ENCODE measurements at places on chromosomes 2 and 18.

DNA sequence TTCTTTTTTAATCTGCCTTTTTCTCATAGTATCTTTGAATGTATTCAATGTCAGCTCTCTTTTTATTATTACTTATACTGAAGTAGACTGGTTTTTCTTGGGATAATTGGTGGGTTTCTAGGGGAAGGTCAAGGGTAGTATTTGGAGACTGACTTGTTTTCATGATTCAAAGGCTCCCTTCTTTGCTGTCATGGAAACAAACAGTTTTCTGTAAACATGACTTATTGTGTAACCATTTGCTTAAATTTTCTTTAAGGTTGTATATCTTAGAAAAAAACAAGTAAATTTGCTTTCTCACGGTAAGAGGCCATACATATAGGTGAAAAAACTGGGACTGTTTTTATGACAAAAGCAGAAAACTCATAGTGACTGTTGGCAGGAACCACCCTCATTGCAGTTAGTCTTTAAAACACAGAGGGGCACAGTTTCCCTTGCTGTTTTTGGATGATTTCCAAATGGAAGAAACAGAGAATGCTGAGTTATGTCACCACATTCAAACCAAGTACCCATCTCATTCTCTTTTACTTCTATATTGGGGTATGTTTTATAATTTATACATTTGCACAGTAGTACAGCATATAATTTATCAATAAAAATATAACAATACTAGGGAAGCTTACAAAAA, 5.8 kb upstream of the RDH14 start:
- DNase-seq, result no peak

- no peak for DNase-seq
Observed at GRCh38 chr18:78862395-78862794, 117.2 kb upstream of the SALL3 start.

- DNase-seq, result no peak
Observed at GRCh38 chr2:213069531-213069930, 81.9 kb downstream of the IKZF2 start.

DNA sequence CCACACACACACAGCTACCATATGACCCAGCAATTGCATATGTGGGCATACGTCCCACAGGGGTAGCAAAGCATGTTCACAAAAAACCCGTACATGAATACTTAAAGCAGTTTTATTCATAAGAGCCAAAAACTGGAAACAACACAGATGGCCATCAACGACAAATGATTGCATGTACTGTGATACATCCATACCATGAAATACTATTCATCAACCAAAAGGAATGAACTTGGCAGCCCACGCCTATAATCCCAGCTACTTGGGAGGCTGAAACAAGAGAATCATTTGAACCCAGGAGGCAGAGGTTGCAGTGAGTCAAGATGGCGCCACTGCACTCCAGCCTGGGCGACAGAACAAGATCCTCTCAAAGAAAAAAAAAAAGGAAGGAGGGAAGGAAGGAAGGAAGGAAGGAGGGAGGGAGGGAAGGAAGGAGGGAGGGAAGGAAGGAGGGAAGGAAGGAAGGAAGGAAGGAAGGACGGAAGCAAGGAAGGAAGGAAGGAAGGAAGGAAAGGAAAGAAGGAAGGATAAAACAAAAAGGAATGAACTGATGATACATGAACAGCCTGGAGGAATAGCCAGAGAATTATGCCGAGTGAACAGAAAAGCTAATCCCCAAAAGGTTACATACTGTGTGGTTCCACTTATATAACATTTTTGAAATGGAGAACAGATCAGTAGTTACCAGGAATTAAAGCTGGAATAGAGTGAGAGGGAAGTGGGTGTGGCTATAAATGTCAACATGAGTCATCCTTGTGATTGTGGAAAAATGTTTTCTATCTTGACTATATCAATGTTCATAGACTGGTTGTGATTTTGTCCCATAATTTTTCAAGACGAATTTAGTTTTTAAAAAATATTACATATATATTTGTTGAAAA, 19.6 kb upstream of the YPEL5 start:
- no peak for DNase-seq

GRCh38 chr2:65357959-65358294, 74.5 kb downstream of the SPRED2 start:
- DNase-seq, result no peak

- no peak for DNase-seq
Observed at GRCh38 chr18:23266717-23267446, 131.6 kb downstream of the CABLES1 start.

- no peak for DNase-seq
Observed at GRCh38 chr2:174085781-174086180, 120.6 kb upstream of the SP3 start.

DNA sequence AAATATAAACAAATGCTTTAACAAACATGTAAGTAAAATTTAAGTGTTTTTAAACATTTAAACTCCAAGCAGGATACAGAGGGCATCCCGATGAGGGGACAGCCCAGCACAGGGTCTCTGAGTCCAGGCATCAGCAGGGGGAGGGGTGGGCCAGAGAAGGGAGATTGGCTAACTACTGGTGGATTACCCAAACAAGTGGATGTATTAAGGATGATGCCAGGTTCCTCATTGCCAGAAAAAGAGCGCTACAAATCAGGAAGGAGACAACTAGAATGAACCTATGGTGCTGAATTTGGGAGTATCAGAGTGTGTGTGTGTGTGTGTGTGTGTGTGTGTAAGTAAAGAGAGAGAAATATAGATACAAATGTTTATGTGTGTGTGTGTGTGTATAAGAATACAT, 162.0 kb upstream of the RMP24 start:
- DNase-seq, result no peak

DNA sequence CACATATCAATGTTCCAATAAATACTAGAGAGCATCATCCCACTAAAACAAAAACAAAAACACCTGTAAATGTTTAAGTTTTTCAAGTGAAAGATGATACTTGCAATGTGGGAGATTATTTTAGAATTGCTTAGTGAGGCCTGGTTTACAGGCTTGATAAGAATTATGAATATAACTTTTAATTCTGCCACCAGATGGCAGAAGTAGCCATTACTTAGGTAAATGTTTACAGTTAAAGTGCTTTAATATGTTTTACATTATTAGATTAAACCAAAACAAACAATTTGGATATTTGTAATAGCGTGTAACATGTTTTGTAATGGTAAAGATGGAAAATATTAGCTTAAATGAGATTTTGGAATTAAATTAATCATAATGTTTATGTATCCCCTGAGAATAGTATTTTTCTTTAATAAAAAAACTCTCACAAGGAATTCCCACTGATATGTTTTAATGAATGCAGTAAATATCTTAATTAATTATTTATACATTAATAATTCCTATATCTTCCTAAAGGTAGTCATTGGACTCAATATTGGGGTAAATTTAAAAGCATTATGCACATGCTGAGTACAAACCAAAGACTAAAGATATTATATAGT, 522.0 kb downstream of the SPAG16 start:
- no peak for DNase-seq

DNA sequence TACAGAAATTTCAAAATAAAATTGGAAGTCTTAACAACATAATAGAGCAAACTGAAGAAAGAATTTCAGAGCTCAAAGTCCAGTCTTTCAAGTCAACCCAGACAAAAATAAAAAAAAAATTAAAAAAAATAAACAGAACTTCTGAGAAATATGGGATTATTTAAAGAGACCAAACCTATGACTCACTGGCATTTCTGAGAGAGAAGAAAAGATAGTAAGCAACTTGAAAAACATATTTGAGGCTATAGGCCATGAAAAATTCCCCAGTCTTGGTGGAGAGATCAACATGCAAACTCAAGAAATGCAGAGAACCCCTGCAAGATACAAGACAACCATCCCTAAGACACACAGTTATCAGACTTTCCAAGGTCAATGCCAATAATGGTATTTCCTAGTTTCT, 167.4 kb downstream of the RNF144A start:
- DNase-seq, result no peak

DNA sequence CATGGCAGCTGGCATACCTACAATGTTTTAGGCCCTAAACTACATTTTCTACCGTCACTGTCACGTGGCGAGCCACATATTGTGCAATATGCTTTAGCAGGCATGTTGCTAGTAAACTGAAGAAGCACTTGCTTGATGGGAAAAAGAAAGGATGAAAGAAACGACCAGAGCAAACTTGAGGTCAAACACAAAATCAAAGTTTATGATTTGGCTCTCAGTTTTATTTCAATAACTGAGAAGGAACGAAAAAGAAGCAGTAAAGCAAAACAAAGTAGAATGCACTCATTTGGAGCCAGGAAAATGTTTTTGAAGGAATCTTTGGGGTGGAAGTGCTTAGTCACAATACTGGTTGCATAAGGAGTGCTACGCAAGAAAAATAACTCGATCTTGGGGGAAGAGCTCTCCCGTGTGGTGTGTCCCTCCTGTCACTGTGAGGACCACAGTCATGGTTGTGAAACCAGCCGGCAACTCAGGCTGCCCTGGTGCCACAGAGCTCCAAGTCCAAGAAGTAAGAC, 349.8 kb downstream of the RBM43 start:
- DNase-seq, result no peak

- no peak for DNase-seq
Observed at GRCh38 chr2:8494589-8494988, 187.3 kb upstream of the ID2 start.

GRCh38 chr2:140567734-140568133, 1563.1 kb downstream of the LRP1B start:
- DNase-seq, result no peak

GRCh38 chr2:100834221-100834620, 14.3 kb downstream of the NPAS2 start:
- no peak for DNase-seq

- DNase-seq, result no peak
Observed at GRCh38 chr2:190657474-190658255, 8.8 kb downstream of the NAB1 start.

All from progenitor cell of endocrine pancreas (in vitro differentiated cells).